Fibroblast of skin of left quadriceps (primary cell): ENCODE measurements at places on chromosomes 11 and 22.

GRCh38 chr11:87266751-87267150, 229.0 kb downstream of the TMEM135 start:
- no peak for DNase-seq

DNA sequence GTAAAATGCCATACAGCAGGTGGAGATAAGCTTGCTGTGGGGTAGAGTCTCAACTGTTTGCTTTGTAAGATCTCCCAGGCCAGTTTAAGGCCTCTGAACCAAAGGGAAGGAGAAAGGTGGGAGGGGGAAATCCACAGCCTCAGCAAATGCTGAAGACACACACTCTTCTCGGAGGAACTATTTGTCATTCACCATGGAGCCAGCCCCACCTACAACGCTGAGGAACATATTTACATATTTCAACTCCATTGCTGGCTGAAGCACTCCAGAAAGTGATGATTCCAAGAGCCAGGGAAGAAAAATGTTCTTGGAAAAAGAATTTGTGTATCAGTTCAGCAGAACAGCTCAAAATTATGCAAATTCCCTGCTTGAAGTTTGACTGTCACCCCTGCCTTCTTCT, 6.5 kb downstream of the TENM4 start:
- no peak for DNase-seq

DNA sequence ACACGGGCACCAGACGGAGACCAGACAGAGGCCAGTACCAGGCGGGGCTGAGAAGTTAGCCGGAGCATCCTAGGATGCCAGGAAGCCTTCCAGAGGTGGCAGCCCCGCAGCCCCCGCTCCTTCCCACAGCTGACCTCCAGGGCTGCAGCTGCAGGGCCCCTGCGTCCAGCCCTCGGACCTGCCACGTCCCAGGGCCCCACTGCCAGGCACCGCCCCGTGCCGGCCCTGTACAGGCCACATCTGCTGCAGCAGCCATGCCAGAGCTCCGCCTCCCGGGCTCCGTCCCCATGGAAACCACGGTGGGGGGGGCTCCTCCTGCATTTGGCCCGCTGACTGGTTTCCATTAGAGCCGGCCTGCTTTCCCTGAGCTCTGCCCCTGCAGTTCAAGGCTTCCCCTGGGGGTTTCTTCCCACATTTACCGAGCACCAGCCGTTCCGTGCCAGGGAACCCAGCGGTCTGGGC, 62.5 kb upstream of the PPARA start:
- DNase-seq: peak; percentile 74

DNA sequence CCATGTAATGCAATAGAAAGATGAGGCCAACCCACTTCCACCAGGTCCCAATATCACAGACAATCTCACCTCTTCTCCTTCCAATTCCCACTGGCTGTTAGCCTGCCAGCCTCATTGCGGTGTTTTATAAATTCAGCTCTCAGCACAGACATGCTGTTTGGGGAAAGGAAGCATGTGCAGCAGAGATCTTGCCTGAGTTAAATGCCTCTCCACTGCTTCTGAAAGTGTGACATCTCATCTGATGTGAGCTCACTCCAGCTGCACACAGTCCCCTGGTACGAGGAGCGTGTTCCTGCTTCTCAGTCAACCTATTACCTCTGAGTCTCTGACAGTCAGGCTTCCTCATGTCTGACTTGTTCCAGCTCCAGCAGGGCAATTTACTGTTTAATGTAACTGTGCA, 122.7 kb upstream of the GUCY1A2 start:
- DNase-seq: no peak
